SK-N-SH treated with all-trans-retinoic acid at 6 μM for 48 hours (cell line): ENCODE measurements at places on chromosomes 16 and 17.
A peak's percentile ranks its signal among the peaks of the same experiment; 100 is the strongest.

- ATAC-seq: peak; percentile 56
These were observed 22.6 kb downstream of the ZNF213 start for GRCh38 chr16:3157229-3158025.

GRCh38 chr16:9392956-9393355 is 301.5 kb downstream of the HAPSTR1 start:
- no peak for ATAC-seq

- no peak for ATAC-seq
These were observed 19.4 kb upstream of the CRISPLD2 start for GRCh38 chr16:84800158-84800978.

GRCh38 chr16:1468426-1468810 is 6.4 kb downstream of the CLCN7 start:
- ATAC-seq: no peak

GRCh38 chr16:54696522-54696921 is 234.1 kb upstream of the IRX5 start:
- no peak for ATAC-seq

GRCh38 chr17:65290056-65290455 is 152.9 kb downstream of the RGS9 start:
- no peak for ATAC-seq

GRCh38 chr17:55405600-55405999 is 16.0 kb downstream of the MMD start:
- ATAC-seq: no peak

- ATAC-seq: peak; percentile 3
These were observed 1.1 kb upstream of the HAPSTR1 start for GRCh38 chr16:9090101-9090959.
